ENCODE measurements at places on chromosomes 12 and 14.

DNA sequence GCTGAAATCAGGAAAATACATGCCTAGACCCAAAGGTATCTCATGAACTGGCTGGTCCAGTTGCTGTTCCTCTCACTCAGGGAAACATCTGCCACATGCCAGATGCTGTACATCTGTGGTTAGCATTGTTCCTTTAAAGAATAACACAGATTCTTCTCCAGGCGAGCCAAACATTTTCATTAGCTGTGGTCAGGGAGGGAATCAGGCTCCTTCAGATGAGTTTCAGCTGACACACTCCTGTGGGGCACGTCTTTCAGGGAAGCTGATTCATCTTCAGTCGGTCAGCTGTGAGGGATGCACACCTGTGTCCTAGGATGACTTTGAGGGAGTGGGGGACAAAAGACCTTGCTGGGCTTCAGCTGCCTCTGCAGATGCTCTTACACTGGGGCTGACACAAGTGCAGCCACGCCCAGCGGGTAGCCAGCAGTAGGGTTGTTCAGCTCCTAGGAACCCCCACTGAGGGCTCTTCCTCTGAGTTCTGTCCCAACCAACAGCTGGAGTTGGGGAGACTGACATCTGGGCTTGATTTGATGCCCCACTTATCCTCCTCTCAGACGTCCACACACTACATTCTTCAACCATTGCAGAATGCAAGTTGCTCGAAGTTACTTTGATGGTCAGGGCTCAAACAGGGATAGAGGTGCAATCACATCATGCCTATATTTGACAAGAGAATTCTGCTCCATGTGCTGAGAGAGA is 155.0 kb downstream of the NUAK1 start:
- DNase-seq: no peak

GRCh38 chr14:49919825-49920659 is 27.2 kb downstream of the ARF6 start:
- DNase-seq: no peak

DNA sequence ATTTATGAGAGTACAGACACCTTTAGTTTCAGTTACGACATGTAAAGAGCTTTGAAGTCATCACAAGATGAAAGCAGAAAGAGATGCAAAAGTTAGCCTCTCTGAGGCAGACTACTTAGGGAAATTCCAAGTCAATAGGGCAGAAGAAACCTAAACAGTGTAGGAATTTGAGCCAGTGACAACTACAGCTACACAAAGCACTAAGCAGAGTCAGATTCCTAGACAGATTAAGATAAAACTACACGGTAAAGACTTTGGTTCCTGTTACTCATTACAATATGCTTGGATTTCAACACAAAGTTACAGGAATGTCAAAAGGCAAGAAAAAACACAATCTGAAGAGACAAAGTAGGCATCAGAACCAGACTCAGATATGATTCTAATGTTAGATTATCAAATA is 1302.3 kb downstream of the FSCB start:
- no peak for DNase-seq

GRCh38 chr12:27034607-27035293 is 12.4 kb downstream of the MED21 start:
- no peak for DNase-seq

GRCh38 chr12:92331383-92331782 is 185.7 kb upstream of the BTG1 start:
- no peak for DNase-seq

DNA sequence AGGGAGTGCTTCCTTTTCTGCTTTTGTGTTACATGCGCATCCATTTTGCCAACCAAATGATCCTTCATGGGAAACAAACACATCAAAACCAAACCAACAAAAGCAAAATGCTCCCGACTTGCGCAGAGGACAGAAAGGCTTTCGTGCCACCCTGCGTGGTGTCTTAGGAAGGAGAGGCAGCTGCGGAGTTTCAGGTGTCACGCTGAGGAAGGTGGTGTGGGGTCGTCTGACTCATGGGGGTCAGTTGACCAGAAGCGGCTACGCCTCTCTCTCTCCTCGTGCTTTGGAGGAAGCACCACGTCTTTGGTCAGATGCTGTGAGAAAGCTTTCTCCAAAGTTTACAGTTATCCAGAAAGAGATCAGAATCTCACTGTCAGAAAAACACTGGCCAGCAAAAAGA is 7.9 kb downstream of the EMP1 start:
- DNase-seq: no peak

DNA sequence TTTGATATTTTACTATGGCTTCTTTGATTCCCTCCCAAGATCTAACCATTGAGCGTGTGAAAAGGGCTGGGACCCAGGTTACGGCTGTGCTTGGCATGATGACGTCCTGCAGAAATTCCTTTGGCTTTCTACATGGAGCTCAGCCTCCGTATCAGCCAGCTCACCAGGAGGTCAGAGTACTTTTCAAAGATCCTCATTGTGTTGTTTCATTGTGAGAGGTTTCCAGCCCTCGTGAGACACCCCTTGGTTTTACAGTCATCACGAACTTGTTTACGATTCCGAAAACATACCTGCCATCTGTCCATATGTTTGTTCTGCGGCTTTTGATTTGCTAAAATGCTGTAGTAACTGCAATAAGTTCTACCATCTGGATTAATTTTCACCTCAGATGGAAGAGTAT is 453.1 kb downstream of the TMEM121 start:
- no peak for DNase-seq

DNA sequence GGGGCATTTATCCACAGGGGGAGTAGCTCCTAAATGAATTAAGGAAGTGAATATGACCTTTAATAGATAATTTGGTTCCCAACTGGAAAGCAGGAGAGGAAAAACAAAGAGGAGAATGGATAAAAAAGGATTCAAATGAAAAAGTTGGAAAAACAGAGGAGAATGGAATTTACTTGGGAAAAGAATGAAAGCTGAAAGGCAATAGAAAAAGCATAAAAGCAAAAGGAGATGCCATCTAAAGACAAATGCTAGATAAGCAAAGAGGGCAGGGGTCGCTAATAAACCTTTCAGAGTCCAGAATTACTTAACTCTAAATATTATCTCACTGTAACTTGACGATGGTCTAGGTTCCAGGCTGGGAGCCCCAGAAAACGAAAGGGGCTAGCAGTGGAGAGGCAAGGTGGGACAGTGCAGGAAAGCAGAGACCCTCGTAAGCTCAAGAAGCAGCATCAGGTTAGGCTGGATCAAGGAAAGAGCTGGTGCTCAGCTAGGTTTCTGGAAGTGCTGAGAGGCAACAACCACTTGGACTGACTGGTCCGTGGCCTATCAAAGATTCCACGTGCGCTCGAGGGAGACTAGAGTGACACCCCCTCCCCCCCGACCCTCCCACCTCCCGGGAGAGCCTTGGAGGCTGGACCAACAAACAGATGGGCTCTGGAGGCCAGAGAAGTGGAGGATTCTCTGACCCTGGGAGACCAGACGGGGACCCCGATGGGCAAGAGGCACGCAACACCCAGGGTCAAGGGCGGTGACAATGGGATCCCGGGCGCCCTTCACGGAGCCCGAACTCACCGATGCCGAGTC is 1.2 kb downstream of the SLC2A13 start:
- DNase-seq: no peak

- DNase-seq: no peak
These were observed 3.0 kb downstream of the SCAF11 start for GRCh38 chr12:45987340-45987727.

- DNase-seq: no peak
These were observed 49.5 kb downstream of the SOCS2 start for GRCh38 chr12:93621986-93622385.

- DNase-seq: no peak
These were observed 36.3 kb upstream of the CFL2 start for GRCh38 chr14:34750670-34751069.

DNA sequence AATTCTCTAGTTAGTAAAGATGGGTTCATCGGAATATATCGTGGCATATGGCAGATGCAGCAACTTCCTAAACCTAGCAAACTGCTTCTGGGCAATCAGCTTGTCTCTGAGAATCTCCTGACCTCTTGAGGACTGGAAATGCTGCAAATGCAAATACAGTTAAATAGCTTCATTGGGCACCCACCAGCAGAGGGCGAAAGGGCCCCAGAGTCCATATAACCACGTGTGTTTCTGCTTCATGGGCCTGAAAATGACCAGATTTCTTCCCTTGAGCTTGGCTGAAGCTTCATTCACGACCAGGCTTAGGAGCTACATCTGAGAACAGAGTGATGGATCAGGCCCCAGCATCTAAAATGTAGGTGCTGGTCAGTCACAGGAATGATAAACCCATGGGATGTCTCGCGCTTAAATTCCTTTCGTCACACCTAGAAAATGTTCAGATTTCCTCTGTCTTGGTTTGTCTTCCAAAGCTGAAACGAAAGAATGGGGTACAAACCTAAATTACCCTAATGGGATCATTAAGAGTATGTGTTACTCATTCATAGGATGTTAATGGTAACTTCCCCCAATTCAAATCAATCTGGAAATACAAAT is 1482.5 kb upstream of the TMEM132C start:
- no peak for DNase-seq

GRCh38 chr14:95072310-95072905 is 84.9 kb downstream of the DICER1 start:
- DNase-seq: no peak

- no peak for DNase-seq
These were observed 78.3 kb downstream of the GSC start for GRCh38 chr14:94691660-94692034.

GRCh38 chr14:40292664-40293063 is 860.4 kb upstream of the FBXO33 start:
- DNase-seq: no peak

DNA sequence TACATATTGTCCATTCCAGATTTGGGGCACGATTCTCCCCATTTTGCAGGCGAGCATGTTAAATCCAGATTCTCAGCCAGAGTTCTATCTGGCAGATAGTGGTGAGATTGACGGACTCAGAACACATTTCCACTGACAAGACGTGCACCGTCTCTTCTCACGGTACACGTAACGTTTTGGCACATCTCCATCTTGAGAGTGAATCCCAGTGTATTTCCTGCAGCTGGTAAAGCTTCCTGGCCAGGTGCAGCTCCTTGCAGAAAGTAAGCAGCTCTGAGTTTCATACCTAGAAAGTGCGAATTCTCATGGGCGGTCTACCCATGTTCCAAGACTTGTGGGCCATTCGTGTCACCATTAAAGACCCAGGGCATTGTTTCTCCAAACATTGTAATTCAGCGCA is 102.6 kb downstream of the TSPAN9 start:
- DNase-seq: no peak

GRCh38 chr14:60651086-60651795 is 2.0 kb upstream of the SIX1 start:
- DNase-seq: no peak

GRCh38 chr14:77133720-77134338 is 7.8 kb downstream of the ZDHHC22 start:
- DNase-seq: peak; percentile 50

DNA sequence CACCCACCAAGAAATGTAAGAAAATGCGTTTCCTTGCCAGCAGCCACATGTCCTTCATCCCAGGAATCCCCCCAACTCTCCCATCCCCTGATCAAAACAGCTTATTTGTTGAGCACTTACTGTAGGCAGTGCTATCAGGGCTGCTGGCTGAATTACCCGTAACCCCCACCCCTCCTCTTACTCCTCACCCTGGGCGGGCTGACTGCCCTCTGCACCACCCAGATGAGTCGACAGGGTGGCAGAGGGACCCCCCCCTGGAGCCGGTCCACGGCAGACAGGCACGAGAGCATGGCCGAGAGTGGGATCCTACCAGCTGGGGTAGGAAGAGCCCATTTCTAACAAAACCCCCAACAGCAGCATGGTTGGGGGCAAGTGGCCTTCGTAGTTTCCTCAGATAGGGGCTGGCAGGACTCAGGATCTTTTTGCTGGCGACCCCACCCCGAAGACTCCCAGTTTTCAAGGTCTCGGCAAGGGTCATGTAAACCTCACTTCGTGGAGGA is 1.1 kb upstream of the RHOF start:
- no peak for DNase-seq

DNA sequence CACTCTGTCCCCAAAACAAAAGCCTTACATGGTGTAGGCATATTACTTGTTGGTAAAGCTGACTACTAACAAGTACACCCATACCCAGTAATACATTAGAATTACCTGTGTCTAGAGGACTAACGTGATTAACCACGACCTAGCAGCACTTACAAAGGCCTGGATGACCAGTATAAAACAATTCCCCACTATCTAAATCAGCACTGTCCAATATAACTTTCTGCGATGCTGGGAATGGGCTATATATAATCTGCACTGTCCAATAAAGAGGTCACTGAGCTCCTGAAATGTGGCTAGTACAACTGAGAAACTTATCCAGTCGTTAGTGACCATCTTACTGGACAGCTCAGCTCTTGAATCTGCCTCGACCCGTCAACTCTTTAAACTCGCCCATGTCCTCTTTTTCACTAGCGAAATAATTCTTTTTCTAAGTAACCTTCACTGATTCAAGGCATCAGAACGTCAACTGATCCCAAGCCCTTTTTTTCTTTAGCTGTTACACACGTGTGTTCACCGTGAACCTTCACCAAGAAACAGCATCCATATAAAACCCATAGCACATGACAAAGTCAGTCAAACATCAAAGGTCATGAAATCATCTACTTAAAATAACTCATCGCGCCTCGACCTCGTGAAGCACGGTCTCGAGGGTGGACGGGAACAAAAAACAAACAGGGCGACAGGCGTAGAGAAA is 905 bp upstream of the CIPC start:
- DNase-seq: no peak

DNA sequence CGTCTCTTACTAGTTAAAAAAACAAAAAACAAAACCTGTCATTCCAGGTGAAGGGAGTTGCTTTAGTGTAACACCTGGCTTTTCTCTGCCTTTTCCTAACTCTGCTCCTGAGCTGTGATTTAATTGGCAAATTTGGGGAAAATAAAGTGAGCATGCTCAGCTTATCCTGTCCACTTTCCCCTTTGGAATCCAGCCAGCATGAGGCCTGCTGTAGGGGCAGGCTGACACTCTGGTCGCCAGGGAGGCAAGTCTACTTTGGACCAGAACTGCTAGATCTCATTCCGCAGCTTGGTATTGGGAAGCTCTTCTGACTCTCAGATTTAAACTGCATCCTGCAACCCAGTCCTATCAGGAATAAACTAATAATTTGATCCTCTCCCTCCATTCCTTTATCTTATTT is 30.1 kb downstream of the CDKN1B start:
- DNase-seq: no peak

DNA sequence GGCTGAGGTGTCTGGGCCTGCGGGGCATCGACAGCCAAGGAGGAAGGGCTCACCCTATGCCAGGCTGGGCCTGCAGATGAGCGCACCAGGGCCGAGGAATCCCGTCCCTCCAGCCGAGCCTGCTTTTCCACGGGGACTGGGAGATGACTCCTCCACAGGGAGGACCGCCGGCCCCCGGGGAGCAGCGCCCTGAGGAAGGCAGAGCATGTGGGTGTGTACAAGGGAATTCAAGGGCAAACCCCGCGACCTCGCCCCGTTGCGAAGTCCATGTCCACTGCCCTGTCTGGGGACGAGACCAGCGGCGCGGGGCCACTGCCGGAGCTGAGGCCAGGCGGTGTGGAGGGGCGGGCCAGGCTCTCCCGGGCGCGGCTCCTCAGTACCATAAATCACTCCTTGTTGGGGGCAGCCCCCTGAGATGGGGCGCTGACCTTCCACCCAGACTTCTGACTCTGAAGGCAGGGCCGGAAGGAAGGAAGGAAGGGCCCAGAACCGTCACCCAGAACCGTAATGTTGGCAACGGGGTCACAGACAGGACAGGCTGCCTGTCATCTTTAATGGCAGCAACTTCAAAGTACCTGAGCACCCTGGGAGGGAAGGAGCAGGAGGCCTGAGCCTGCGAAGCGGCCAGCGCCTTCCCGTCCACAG is 52.5 kb downstream of the RNF34 start:
- DNase-seq: no peak

Measured in activated T-helper 1 cell treated with anti-CD3 and anti-CD28 coated beads, Interleukin-12 subunit alpha, Interleukin-12 subunit beta, Interleukin-2, Interleukin-4 antibody, amounts not matched to agents 30 ng/mL and 10 ng/mL and 1 ng/mL, durations not matched to agents 14 hours and 24 hours and 36 hours (primary cell).